ENCODE measurements at places on chromosomes 2 and 18.

DNA sequence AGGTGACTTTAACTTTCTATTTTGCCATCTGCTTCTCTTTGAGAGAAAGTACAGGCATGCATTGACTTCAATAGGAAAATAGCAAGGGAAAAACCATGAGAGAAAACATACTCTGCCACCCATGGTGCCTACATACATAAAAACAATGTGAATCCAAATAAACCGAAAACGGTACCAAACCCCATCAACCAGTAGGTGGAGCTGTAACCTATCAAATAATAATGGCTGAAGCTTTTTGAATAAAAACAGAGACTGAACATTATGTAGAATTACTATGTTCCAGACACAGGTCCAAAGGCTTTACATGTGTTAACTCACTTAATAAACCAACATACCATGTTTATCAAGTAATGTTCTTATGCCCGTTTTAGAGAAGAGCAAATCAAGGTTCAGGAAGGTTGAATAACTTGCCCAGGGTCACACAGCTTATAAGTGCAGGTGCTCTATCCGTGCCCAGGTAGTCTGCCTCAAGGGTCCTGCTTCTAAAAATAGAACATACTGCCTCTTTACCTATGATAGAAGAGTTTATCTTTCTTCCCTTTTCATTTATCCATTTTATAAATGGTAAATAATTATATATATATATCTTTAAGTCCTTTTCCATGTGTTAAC lies 293.9 kb upstream of the SYT4 start:
- DNase-seq = peak; percentile 3

GRCh38 chr2:32231959-32232358 lies 32.7 kb downstream of the NLRC4 start:
- DNase-seq = no peak

GRCh38 chr2:222606306-222606705 lies 49.6 kb downstream of the FARSB start:
- DNase-seq = no peak

DNA sequence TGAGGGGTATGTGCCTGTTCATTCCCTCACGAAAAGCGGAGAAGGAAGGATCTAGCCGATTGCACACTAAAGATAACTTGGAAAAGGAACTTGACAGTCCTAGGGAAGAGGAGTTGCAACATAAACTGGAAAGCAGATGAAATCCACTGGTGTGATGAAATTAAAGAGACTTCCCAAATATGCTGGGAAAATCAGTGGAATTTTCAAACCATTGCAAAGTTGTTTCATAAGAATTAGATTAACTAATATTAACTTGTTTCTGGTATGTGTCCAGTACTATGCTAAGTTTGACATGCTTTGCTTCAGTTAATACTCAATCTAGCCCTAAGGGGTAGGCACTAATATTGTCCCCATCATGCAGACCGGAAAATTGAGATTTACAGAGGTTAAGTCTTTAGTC lies 222.7 kb downstream of the IKZF2 start:
- no peak for DNase-seq

DNA sequence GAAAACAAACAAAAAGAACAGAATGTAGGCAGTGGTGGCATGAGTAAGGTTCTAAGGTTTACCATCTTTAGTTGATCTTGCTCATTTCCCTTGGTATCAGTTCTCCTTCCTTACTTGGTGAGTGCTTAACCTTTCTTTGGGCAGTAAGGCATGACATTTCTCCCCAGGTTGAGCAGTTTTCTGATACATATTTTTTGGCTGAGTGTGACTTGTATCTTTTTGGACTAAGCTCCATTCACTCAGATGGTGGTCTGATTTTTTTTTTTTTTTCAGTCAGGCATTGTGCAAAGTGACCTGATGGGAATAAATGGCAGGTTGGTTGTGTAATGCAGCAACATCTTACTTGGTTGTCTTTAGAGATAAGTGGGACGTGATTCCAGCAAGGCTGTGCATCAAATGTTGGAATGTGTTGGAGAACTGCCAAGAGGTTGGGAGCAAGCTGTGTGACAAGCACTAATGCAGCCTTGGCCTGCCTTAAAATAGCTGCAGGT lies 15.1 kb downstream of the SPTBN1 start:
- DNase-seq = no peak

- DNase-seq = no peak
Observed at GRCh38 chr2:19899985-19900930, 1.5 kb downstream of the TTC32 start.

DNA sequence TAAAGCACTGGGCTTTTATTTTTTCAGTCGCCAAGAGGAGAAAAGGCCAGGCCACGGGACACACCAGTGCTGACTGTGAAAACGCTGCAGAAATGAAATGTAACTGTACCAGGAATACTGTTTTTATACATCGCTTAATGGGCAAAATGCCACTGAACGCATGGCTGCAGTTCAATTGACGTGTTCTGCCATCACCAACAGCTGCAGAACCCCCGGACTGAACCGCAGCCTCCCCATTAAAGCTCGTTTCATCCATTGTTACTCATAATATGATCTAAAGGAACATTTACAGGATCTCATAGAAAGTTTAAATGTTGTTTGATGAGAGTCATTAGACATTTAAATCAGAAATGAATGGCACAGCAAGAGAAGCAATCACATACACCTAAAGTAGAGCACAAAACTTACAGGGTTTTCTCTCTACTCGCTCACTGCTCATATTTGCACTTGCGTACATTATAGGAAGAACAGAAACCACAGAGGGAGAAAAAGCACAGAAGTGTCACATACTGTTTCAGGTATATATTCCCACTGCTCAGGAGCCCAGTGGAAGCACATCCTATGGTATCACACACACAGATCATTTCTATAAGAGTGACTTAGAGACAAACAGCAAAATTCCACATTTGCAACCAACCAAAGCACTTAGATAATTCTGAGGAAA lies 35.3 kb downstream of the TCF4 start:
- DNase-seq = no peak

DNA sequence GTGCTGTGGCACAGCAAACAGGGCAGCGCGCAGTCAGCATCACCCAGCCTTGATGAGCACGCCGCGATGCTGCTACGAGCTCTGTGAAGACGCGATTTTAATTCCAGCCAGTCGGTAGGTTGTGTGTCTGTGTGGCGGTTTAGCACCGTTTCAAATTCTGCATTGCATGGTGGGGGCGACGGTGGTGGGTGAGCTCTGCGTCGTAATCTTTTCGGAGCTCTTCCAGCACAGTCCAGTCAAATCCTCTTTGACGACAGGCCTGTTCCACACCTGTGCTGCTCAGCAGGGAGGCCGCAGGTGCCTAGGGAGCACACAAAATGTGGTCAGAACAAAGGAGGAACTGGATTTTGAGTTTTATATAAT lies 8.6 kb downstream of the ALLC start:
- DNase-seq = no peak

DNA sequence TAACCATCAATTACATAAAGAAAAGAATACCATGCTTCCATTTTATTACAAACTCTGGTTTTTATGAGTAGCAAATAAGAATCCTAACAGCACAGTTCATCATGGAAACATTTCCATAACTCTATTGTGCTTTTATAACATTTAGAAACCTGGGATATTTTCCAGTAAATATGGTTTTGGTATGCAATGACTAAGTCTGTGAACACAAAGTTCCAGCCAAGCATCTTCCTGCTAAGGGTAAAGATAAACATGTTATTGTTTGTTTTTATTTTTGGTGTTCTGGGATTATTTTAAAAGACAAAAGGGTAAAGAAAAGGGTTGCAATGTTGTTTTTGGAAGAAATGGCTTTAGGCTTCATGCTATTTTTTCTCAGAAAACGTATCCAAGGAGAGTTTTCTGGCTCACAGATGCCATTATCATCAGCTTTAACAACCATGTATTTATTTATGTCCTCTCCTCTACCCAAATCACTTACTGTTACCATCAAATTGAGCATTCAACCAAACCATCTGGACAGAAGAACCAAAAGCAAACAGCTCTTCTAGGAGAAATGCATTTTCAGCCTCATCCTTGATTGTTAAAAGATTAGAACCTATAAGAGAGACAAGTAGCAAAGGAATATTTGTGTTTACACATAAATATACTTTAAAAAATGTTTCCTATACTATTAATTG lies 116.0 kb downstream of the PLA2R1 start:
- peak; percentile 34 for DNase-seq

DNA sequence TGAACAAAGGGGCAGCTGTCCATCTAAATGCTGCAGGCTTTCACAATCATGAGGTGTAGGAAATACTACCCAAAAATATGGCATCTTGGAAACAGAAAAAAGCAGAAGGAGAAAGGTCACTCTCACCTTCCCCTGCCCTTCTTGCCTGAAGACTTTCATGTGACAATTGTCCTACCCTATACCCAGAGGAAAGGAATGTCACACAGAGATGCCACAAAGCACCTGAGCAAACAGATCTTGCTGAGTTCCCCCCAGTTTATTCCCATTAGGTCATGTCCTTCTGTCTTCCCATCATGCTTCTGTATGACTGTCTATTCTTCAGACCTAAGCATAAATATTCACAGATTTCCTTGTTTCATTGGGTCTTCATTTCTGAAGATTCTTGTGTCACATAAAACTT lies 116.6 kb upstream of the MSH6 start:
- no peak for DNase-seq

DNA sequence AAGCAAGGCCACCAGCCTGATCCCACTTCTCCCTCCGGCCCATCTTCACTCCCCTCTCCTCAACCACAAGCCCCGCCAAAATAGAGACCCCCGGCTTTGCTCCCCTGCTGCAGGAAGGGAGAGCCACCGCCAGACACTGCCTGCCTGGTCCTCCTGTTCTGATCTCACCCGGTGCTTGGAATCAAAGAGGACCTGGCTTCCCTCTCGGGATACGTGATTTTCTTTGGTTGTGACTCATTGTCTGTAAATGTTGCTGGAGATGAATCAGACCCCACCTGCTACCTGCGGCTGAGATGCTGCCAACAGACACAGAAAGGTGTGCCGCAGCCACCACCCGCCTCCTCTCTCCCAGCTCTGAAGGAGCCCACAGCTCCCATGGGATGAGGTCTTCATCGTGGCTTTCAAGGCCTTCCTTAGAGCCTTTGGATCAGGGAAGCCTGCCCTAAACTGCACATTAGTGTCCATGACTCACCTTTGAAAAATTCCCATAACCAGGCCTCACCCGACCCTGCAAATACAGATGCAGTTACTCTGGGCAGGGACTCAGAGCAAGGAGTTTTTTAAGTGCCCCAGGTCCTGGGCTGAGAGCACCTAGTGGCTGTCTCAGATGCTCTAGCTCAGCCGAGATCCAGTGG lies 79.4 kb upstream of the ZNF532 start:
- DNase-seq = peak; percentile 17

DNA sequence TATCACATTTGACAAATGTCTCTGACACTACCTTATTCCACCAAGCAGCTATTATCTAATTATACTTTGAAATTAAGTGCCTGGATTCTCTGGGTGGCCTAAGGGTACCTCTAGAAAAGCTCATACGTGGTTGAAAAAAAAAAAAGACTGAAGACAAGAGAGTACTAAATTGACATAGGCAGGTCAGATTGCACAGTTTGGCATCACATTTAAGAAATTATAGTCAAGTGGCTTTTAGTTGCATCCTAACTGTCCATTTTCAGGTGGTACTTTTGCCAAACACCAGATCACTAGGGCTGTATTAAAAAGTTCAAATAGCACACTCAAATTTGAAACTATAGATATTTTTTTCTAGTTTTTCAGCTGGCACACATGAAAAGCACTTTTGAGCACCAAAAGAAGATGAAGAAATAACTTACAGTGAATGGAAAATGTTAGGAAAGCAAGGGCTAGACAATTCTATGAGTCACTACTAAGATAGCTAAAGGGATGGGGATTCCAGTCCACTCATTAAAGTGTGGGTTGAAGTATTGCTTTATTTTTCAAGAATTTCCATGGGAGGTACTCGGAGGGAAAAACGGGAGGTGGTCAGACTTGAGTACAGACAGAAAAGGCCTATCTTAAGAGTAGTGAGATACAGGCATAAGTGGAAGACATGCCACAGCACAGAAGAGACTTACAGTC lies 106.5 kb upstream of the COL5A2 start:
- no peak for DNase-seq
